ENCODE measurements at places on chromosomes 7 and 10. TPM values are rescaled to one million over a fixed set of nuclear protein-coding genes. Genes with fewer than 3 reads are reported as not detected.

Gene ATAD1
- 13.8 TPM for total RNA-seq

Gene VENTX
- 0.21 TPM for total RNA-seq

Gene AMZ1
- 0.35 TPM for total RNA-seq

Gene LIPF
- total RNA-seq = not detected

GRCh38 chr7:135879233-135879632, 97.9 kb downstream of the MTPN start:
- no peak for DNase-seq

- DNase-seq = no peak
These were observed 26.0 kb upstream of the HIBADH start for GRCh38 chr7:27688646-27689045.

GRCh38 chr10:3727268-3727667, 57.7 kb downstream of the KLF6 start:
- no peak for DNase-seq

DNA sequence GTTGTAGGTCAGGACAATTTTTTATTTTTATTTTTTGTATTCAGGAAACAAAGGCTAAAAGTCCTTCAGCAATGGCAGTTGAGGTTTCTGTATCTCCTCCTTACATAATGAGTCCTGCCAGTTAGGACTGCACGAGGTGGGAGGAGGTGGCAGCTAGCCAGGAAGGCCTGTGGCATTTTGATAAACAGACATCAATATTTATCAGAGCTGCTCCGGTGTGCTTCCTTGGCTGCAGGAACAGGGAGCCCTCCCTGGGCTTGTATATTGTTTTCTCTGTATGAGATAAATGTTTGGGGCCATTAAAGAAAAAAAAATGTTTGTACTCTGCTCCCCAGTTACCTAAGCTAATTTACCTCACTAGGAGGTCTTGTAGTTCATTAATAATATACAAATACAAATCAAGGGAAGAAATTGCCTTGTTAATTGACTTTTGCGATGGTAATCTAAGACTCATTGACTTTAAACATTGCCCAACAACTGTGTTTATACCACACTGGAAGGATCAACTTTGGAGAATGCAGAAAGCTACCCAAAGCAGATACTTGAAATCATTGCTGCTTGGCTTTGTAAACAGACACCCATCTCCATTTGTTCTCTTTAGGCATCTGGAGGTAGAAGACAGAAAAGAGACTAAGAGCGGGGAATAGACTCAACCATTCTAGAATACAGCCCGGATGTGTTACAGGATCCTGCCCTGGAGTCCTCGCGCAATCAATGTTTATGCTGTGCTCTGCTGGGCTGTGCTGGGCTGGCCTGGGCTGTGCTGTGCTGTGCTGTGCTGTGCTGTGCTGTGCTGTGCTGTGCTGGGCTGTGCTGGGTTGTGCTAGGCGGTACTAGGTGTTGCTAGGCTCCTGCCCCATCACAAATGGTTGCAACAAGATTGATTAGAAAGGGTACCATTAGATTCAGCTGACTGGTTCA, 36.5 kb upstream of the PDZD8 start:
- DNase-seq = no peak

DNA sequence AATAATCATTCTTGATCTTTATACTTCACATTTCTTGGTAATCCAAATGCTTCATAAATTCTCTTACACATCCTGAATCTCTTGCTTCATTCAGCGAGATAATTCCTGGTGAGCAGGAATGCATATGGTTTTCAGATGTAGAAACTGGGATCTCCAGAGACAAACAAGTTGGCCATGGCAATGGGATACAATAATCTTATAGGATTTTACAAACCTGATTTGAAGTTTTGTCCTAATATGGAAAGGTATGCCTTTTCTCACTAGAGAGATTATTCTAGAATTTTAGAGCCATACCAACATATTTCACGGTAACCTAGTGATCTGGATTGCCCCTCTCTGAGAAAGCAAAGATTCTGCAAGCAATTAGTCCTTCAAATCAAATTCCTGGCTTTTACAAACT, 13.1 kb upstream of the TRDMT1 start:
- no peak for DNase-seq

DNA sequence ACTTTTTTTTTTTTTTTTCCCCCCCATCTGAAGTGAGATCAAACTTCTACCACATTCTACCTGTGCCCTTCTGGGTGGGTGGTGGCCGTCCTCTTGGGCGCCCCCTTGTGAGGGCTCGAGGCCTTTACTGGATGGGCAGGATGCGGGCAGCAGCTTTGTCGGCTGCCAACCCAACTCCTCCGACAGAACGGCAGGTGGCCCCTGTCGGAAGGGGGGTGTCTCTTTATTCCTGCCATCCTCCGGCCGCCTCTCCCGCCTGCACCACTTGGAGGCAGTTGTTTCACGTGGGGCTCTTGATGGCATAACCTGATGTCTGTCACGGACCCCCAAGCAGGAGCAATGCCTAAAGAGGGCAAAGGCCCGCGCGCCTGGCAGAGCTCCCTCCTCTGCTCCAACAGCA, 31.0 kb downstream of the AMZ1 start:
- no peak for DNase-seq

- peak; percentile 15 for DNase-seq
These were observed 41.4 kb downstream of the SYPL1 start for GRCh38 chr7:106070567-106071254.

DNA sequence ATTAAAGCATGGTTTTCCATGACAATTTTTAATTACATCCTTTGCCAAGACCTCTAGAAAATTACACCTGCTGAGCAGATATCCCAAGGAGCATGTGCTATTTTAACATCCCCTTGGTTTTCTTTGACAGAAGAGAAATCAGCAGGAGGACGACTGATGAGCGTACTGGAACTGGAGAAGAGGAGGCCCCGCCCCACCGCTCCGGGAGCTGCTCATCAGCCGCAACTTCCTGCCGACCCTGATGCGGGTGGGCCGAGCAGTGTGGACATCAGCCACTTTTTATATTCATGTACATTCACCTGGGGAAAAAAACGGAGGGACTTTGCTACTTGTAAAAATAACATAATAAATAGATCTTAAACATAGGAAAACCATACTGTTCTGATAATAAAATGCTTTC, 54.2 kb downstream of the CDC123 start:
- no peak for DNase-seq

GRCh38 chr7:132932296-132933071, 149.4 kb downstream of the CHCHD3 start:
- no peak for DNase-seq

DNA sequence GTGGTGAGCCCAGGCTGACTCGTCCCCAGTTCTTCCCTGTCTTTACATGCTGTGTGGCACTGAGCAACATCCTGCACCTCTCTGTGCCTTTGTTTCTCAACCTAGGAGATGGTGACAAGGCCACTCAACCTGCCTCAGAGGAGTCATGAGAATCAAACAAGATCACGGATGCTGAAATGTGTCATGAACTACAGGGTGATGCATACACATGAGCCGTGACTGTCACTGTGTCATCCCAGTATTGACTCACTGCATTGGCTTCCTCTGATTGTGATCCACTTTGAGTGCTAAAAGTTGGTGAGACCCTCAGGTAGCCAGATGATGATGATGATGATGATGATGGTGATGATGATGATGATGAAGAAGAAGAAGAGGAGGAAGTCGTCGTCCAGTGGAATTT, 11.5 kb downstream of the C10orf71 start:
- DNase-seq = no peak

DNA sequence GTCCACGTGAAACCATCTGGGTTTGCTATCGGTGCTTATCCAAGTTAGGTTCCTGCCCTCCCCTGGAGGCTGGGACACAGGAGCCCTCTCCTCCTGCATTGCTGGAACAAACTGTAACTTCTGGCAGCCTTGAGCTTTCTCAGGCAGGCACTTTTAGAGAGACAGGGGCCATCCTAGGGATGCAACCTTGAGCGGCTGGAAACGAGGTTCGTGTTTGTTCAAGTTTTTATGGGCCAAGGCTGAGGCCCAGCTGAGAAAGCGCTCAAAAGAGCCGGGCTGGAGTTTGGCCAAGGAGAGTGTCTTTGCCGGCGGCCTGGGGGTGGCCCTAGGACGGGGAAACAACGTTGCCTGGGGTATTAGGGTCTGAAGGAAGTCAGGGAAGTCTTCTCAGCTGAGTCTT, 5.5 kb upstream of the MMD2 start:
- DNase-seq = no peak

DNA sequence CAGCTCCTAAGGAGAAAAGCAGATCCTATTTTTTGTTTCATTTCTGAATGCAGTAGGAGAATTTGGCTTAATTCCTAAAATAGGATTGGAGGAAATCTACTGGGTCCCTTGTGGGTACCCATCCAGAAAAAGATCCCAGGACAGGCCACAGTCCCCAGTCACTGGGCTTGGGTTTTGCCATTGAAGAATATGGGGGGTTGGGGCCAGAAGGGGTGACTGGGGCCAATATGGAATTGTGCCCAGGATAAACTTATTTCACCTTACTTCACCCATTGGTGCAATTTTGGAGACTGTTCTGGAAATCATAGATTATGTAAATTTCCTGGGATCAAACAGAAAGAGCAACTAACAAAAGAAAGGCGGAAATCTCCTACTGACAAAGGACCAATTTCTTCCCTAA, 5.0 kb downstream of the HOXA5 start:
- no peak for DNase-seq

DNA sequence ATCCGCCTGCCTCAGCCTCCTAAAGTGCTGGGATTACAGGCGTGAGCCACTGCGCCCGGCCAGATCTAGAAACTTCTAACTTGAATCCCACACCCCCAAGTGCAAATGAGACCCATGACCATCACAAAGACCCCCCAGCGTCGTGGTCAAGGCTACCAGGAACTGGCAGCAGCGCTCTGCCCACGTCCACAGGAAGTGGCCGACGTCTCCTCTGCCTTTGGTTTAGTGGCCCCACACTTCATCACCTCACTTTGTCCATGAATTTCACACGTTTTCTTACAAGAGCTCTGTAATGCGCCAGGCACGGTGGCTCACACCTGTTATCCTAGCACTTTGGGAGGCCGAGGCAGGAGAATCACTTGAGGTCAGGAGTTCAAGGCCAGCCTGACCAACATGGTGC, 53.5 kb upstream of the TNRC18 start:
- no peak for DNase-seq

DNA sequence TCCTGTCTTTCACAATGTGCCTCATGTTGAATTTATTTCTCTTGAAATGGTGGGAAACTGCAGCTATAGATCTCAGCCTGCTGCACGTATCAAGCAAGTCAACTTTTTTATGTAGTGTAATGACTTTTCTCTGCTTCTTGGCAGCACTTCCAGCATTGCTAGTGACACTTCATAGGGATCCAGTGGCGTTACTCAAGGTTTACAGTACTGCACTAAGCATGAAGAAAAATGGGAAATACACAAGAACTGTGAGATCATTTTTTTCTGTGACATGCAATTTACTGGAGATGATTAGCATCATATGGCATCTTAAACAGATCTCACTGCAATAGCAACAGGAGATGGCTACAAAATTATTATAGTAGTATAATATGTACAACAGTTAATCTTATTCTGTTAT, 90.9 kb downstream of the POLR1F start:
- no peak for DNase-seq

- no peak for DNase-seq
These were observed 13.3 kb upstream of the PAPSS2 start for GRCh38 chr10:87646192-87646909.

DNA sequence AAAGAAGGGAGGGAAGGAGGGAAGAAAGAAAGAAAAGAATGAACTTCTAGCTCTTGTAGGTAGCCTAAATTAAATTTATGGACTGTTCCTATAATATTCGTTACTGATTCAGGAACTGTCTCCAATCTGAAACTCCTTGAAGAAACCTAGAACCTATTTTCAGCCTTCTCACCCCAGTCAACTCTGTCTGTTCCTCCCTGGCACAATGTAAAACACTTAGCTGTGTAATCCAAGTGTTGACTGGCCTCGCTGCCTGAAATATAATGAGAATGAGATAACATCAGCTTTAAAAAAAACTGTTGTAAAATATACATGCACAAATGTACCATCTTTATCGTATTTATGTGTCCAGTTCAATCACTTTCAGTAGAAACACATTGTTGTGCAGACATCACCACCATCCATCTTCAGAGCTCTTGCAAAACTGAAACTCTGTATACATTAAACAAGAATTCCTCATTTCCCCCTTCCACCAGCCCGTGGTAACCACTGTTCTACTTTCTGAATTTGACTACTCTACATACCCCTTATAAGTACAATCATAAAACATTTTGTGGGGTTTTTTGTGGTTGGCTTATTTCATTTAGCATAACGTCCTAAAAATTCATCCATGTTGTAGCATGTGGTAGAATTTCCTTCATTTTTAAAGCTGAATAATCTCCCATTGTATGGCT, 6.3 kb upstream of the C7orf33 start:
- no peak for DNase-seq

DNA sequence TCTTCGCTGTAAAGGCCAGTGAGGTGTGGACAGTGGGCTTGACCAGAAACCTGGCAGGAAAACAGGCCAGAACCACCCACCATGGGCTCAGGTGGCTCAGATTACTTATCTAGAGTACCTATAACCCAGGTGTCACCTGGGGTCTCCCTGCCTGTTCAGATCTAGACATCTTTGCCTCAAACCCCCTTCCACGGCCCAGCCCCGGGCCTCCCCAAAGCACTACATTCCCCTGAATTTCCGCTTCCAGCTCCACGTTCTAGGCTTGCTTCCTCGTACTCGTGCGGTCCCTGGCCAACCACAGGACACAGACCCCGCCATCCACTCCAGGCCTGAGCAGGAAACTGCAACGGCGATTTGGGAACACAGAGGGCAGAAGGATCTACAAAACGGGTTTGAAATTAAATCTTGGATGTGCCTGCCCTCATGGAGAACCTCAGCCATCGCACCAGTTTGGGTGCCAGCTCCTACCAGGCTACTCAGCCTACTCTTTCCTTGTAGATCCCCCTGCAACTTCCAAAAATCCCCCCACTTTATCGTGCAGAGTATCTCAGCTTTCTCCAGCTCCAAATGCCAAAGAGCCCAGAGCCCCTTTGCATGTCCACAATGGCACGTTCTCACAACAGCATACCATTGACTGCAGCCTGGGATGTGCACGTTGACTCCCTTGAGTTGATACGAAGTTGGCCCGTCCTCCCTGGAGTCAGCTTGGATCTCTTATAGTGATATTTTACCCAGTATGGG, 62.7 kb upstream of the CACUL1 start:
- DNase-seq = no peak

Data from uterus (tissue), 4 donors.